PC-3 (cell line): ENCODE measurements at places on chromosomes 5 and 9. TPM values are rescaled to one million over a fixed set of nuclear protein-coding genes. Genes with fewer than 3 reads are reported as not detected.

Gene PLPPR1
- total RNA-seq = not detected in 2 replicates

DNA sequence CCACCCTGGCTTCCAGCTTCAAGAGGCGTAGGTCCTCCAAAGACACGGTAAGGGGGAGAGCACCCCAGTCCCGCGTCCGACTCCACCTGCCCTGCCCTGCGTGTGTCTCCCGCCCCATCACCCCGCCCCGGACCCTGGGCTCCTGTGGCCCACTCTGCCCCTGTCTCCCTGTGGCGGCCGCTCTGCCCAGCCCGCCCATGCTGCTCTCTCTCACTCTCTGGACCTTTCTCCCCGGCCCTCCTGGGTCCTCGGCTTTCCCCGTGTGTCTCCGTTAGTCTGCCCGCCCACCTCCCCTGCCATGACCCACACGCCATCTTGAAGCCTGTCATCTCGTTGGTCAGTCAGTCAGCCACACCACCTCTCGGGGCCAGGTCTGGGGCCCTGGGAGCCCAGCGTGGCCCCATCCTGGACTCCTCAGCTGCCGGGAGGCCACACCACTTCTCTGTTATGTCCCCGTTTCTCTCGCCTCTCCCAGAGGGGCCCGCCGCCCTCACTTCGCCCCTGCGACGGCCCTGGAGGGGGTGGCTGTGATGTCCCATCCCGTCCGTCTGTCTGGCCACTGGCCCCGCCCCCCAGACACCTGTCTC, 4.5 kb downstream of the LRRC26 start:
- DNase-seq = no peak

- no peak for DNase-seq
Observed at GRCh38 chr5:851553-851952, 767 bp upstream of the ZDHHC11 start.

DNA sequence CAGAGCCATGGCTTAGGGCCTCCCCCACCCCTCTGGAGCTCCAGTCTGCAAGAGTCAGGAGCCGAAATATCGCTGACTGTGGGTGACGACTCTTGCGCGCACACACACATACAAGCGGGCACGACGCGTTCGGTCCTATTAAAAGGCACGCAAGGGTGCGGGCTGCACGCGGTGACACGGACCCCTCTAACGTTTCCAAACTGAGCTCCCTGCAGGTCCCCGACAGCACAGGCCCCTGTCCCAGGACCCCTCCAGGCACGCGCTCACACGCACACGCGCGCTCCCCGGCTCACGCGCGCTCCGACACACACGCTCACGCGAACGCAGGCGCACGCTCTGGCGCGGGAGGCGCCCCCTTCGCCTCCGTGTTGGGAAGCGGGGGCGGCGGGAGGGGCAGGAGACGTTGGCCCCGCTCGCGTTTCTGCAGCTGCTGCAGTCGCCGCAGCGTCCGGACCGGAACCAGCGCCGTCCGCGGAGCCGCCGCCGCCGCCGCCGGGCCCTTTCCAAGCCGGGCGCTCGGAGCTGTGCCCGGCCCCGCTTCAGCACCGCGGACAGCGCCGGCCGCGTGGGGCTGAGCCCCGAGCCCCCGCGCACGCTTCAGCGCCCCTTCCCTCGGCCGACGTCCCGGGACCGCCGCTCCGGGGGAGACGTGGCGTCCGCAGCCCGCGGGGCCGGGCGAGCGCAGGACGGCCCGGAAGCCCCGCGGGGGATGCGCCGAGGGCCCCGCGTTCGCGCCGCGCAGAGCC, at the start of gene GRIN1:
GRIN1 (plus strand) TSS at position 433 of the 746 bp plus-strand sequence. CDS start 333 bp downstream, outside the sequence.
- DNase-seq = no peak
